ENCODE measurements at places on chromosomes 16 and 17. TPM values are rescaled to one million over a fixed set of nuclear protein-coding genes. Genes with fewer than 3 reads are reported as not detected.

TMEM114 gene
- not detected for polyA plus RNA-seq

SP6 gene
- polyA plus RNA-seq = not detected

KRT20 gene
- not detected for polyA plus RNA-seq

FMNL1 gene
- polyA plus RNA-seq = 30.2 TPM

DNA sequence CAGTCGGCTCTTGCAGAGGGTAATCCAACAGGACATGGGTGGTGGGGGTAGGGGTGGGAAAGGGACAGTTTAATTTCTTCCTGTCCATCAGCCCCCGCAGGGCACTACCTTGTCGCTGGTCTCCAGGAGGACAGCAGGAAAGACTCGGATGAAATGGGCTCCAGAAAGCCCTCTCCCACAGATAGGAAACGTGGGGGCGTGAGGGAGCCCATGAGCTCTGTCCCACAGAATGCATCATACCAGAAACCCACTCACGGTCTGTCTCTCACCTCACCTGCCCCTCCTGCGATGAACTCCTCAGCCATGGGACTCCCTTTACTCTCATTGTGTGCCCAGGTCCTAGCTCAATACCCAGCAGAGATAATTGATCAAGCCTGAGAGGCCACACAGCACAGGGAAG is 240.1 kb downstream of the GSG1L start:
- H3K4me3 ChIP-seq = no peak overlapping the region
- no peaks in the 10 kb centered on the region for H3K36me3 ChIP-seq
- no peaks in the 10 kb centered on the region for H3K4me1 ChIP-seq
- H3K27me3 ChIP-seq = peaks cover 11% of the 10 kb centered on the region

DNA sequence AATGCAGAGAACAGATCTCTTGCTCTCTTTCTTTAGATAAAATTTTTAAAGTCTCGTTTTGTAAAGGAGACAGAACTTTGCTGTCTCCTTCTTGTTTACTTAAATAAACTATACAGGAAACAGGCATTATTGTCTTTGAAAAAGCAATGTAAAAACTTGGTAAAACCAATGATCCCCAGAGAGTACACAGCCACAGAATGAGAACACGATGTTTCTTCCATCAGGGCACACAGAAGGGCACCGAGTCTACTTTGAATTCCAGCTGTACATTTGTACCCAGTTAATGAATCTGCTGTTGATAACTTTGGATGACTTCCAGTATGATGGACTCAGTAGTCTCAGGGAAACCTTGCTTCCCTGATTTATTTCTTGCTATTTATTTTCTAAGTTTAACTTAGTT is 8.1 kb upstream of the TMEM100 start:
- peaks cover 50% of the 10 kb centered on the region for H3K27me3 ChIP-seq
- no peaks in the 10 kb centered on the region for H3K36me3 ChIP-seq
- no peaks in the 10 kb centered on the region for H3K4me1 ChIP-seq
- DNase-seq = no peak
- no peak overlapping the region for H3K4me3 ChIP-seq

DNA sequence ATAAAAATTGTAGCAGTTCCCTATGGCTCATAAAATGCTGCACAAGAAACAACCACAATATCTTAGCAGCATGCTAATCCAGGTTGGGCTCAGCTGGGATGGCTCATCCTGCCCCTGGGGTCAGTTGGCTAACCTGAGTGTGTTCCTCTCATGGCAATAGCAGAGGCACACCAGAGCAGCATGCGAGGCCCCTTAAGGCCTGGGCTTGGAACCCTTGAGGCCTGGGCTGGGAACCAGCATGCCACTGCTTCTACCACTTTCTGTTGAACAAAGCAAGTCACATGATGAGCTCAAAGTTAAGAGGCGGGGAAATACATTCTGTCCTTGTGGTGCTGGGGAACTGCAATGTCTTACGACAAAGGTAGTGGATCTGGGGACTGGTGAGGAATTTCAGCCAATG is 154.4 kb upstream of the FOXF1 start:
- no peak for DNase-seq
- no peaks in the 10 kb centered on the region for H3K4me1 ChIP-seq
- H3K27ac ChIP-seq = no peak overlapping the region

DNA sequence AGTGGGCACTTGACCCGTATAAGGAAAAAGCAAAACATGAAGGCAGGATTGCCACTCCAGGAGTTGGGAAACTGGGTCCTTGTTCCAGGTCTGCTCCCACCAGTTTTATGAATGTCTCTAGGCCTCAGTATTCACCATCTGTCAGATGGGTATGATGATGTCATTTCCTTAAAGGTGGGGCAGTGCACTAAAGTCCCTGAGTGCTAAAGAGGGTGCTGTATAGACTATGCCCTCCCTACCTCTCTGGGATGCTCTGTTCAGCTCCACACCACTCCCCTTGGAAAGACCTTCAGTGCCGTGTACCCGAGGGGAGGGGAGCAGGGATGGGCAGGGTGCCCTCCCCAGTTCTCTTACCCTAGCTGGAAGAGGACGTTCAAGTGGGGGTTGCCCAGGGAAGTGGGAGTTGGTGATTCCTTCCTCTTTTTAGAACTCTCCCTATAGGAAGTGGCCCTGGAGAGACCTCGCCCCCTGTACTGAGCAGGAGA is 2.2 kb downstream of the LASP1 start:
- H3K4me3 ChIP-seq = peak overlapping the region; percentile 83
- no peaks in the 10 kb centered on the region for H3K27me3 ChIP-seq
- no peak for DNase-seq
- H3K36me3 ChIP-seq = no peaks in the 10 kb centered on the region
- H3K4me1 ChIP-seq = peaks cover 82% of the 10 kb centered on the region

DNA sequence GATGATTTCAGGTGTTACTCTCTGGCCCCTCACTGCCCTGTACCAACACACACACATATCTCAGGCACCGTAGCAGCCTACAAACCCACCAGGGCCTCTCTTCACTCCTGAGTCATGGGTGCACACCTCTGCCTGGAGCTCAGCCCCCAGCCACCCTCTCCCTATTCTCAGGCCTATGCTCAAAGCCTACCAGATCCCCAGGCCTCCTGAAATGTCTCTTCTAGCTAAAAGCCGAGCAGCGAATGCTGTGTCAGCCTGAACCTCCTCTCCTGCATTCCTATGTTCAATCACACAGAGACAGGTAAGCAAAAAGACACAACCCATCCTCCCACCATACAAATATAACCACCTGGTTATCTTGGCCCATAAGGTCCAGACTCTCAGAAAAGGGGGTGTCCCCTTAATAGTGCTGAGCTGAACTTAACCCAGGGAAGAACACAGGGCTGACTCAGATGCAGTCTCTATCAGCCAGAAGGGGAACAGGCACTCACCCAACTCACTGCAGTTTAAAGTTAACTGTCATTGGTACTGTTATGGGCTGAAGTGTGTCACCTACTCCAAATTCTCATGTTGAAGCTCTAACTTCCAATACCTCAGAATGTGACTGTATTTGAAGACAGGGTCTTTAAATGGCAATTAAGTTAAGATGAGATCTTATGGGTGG is 62.0 kb upstream of the TEKT3 start:
- H3K4me1 ChIP-seq = no peaks in the 10 kb centered on the region
- H3K36me3 ChIP-seq = no peaks in the 10 kb centered on the region
- no peak overlapping the region for H3K27ac ChIP-seq
- DNase-seq = no peak
- no peak overlapping the region for H3K4me3 ChIP-seq
- peaks cover 20% of the 10 kb centered on the region for H3K27me3 ChIP-seq

GRCh38 chr16:51822471-51822870 is 671.4 kb upstream of the SALL1 start:
- no peaks in the 10 kb centered on the region for H3K27me3 ChIP-seq
- DNase-seq = no peak
- no peak overlapping the region for H3K4me3 ChIP-seq
- no peaks in the 10 kb centered on the region for H3K4me1 ChIP-seq
- H3K27ac ChIP-seq = no peak overlapping the region

- peak overlapping the region; percentile 95 for H3K4me3 ChIP-seq
- no peak overlapping the region for H3K27ac ChIP-seq
- no peaks in the 10 kb centered on the region for H3K27me3 ChIP-seq
- no peak for DNase-seq
- H3K4me1 ChIP-seq = peaks cover 23% of the 10 kb centered on the region
Observed at GRCh38 chr16:2048116-2048543, 345 bp downstream of the TSC2 start.

- no peaks in the 10 kb centered on the region for H3K36me3 ChIP-seq
- peak overlapping the region; percentile 76 for H3K4me3 ChIP-seq
- H3K27ac ChIP-seq = no peak overlapping the region
- H3K27me3 ChIP-seq = no peaks in the 10 kb centered on the region
- peaks cover 15% of the 10 kb centered on the region for H3K4me1 ChIP-seq
Observed at GRCh38 chr17:82230609-82231311, 1.9 kb downstream of the SLC16A3 start.
